ENCODE measurements at places on chromosomes 3 and 15.

DNA sequence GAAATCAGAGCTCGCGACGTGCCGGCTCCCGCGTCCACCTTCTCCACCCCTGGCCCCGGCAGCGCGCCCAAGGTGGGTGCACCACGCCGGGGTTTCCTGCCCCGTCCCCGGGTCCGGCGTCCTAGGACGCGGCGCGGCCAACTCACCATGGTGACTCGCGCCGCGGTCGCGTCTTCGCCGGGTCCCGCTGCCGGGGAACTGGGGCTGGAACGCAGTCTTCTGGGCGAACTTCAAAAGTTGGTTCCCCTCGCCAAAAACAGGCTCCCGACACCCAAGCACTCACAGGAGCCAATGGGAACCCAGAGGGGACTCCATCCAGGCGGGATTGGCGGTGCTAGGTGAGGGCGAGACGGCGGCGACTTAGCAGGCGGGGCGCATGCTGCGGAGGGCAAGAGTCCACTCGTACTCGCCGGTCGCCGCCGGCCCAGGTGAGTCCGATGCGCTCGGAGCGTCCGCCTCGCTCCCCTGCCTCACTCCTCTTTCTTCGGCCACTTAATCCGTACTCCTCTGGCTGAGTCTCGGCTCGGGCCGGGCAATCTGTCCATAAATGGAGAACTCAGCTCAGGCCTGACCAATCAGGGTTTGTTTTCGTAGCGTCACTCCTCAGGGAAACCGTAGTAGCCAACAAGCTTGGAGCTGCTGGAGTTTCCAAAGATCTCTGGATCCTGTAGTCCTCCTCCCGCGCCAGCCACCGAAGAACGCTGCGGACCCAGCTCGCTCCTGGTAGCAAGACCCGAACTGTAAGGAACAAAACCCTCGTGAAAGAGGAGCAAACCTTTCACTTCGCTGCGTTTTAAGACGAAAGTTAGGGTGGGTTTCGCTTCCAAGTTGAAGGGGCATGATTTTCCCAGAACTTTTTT is at the start of gene MYO1E:
TSS of gene MYO1E (minus strand) at position 520 of the 860 bp plus-strand sequence. CDS start at position 149, 371 bp downstream.
- DNase-seq, result peak; percentile 96

GRCh38 chr15:52745326-52746161 is 44.6 kb downstream of the ONECUT1 start:
- no peak for DNase-seq

DNA sequence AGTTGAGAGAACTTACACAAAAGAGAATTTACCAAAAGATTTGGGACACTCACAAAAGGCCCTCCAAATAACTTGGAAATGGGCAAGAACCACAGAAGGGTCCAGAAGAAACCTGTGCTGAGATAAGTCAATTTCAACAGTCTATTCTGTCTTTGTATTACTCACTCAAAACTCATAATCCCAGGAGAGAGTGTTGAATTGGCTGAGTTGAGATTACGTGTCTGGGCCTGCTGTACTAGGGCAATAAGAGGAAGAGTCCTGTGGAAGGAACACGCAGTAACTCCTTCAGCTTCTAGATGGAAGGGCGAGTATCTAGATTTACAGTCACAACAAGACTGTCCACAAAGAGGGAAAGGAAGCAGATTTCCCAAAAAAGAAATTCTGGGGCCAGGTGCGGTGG is 42.5 kb upstream of the DYNC1LI1 start:
- DNase-seq, result peak; percentile 3

- DNase-seq, result peak; percentile 69
Measured at GRCh38 chr3:45923755-45924154, 19.5 kb upstream of the CXCR6 start.

DNA sequence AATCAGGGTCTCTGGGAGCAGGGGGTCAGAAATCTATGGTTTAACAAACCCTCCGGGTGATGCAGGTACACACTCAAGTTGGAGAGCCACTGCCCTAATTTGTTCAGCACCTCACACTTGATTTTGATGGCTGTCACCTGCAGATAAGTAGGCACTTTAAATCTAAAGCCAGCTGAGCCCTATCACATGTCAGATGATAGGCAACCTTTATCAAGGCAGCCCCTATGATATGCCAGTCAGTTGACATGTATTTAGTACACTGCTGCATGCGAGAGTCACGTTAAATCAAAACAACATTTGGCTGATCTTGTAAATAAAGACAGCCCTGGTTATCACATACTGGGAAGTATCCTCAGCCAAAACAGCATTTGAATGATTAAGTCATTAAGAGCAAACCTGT is 104.4 kb upstream of the MCTP2 start:
- DNase-seq, result no peak

DNA sequence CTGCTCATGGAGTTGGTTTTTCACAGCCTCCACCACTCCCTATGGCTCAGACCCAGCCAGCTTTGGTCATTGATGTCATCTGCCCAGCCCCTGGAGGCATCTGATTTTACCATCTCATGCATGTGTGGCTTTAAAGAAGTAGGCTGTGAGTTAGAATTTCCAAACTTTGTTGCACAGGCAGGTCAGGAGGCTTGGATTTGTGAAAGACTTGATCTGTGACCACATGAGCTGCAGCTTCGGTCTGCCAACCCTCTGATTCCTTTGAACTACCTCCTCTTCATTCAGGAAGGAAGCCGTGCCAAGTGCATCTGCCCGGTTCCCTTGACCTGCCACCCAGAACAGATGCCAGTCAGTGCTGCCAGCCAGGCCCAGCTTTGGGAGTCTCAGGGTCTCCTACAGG is 9.2 kb downstream of the CTXND1 start:
- DNase-seq, result no peak

- DNase-seq, result no peak
Measured at GRCh38 chr3:12369598-12369997, 80.7 kb downstream of the PPARG start.

GRCh38 chr15:65374821-65375401 is 2.9 kb downstream of the IGDCC3 start:
- DNase-seq, result peak; percentile 67

DNA sequence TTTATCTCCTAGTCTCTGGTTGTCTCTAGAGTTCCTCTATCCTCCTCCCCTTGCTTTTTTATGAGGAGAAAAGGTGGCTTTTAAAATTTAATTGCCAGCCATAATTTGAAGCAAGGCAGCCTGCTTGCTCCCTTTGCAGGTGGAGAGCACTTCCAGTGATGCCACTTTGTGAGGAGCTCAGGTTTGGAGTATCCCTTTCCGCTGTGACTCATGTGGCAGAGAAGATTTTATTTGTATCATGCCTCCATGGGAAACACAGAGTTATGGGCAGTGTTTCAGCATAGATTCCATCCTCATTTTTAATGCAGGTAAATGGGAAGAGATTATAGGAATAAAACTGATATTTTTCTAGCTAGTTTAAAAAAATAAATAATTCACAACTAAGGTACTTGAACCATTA is 7.0 kb downstream of the PPM1L start:
- DNase-seq, result no peak

DNA sequence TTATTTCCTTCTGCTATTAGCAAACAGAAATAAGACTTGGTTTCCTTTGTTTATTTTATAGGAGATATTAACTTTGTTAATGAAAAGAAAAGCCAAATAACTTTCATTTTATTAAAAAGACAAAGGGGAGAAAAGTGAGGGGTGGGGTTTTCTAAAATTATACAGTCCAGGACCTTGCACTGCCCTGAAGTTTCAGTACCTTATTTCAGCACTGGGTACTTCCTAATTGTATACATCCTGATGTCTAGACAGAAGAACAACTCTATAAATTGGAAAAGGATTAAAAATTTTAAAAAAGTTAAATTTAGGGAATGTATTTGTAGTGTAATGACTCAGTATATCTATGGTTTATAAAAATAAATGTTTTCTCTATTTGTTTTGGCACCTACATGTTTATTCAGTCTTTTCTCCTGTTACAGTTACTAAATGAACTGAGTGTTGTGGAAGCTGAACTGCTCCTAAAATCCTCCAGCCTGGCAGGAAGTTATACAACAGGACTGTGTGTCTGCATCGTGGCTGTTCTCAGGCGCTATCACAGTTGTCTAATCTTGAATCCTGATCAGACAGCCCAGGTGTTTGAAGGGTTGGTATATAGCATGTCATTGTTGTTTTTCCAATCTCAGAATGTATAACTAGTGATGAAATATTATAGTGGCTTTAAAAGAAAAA is 27.6 kb upstream of the P2RY13 start:
- peak; percentile 2 for DNase-seq

DNA sequence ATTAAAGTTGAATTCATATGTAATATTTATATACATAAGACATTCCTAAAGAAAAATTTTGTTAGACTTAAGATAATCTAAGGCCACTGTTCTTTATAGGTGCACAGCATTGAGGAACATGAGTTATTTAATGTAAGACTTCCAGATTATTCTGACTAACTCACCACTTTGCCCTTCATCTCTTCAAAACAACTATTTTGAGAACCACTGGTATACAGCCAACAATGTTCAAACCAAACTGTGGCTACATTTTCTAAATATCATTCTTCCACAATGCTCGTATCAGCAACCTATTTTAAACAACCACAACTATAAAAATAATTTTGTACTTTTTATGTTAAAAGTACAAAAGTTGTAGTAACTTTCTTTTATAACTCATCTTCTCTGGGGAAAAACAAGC is 199.8 kb upstream of the ALCAM start:
- DNase-seq, result peak; percentile 16

- peak; percentile 66 for DNase-seq
Measured at GRCh38 chr3:141335531-141336061, 32.7 kb upstream of the ZBTB38 start.

DNA sequence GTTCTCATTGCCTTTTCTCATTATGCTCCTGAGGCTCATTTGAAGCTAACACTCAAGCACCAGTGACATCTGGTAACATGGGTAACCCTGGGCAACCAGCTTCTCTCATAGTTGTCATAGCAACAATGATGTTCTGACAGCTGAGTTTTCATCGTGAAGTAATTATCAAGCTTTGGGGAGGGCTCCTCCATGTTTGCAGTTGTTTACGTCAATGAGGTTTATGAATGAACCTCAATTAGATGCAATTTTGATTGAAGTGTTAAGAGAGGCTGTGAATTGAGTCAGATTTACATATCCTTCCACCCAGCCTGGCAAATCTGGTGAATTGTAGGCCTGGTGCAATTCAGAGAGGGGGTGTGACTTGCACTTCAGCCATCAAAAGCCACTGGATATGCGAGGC is 119.3 kb upstream of the CHD2 start:
- peak; percentile 14 for DNase-seq

- DNase-seq, result no peak
Measured at GRCh38 chr15:73748730-73749129, 4.4 kb downstream of the INSYN1 start.

GRCh38 chr3:46536758-46537157 is 29.3 kb downstream of the LRRC2 start:
- DNase-seq, result peak; percentile 75

GRCh38 chr3:54819946-54820345 is 107.9 kb downstream of the LRTM1 start:
- DNase-seq, result no peak

DNA sequence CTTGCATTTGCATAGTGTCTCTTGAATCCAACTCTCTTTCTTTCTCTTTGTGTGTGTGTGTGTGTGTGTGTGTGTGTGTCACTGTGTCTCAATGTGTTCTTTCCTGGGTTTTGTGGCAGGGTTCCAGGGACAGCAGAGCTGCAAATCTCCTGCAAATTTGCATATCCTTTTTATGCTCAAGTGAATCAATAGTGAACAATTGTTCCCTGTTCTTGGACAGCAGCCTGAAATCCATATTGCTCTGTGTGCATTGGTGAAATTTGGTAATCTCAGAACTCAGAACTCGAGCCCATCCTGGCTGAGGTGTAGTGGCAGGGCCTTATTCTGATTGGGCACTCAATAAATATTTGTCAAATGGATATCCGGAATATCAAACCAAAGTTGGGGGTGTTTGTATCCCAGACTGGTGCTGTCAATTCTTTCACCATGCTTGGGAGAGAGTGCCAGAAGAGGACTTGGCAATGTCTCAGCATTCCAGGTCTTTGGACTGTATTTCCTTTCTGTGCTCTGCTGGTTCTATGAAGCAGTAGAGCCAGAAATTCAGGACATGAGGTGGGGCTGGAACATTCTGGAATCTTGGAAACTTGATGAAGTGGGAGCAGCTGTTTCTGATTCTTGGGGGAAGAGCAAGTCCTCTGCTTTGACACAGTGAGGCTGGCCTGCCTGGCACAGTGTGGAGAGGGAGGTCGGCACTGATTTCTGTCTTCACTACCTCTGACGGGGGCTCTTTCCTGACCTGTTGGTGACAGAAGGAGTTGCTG is 380.6 kb upstream of the C2CD4B start:
- peak; percentile 77 for DNase-seq

DNA sequence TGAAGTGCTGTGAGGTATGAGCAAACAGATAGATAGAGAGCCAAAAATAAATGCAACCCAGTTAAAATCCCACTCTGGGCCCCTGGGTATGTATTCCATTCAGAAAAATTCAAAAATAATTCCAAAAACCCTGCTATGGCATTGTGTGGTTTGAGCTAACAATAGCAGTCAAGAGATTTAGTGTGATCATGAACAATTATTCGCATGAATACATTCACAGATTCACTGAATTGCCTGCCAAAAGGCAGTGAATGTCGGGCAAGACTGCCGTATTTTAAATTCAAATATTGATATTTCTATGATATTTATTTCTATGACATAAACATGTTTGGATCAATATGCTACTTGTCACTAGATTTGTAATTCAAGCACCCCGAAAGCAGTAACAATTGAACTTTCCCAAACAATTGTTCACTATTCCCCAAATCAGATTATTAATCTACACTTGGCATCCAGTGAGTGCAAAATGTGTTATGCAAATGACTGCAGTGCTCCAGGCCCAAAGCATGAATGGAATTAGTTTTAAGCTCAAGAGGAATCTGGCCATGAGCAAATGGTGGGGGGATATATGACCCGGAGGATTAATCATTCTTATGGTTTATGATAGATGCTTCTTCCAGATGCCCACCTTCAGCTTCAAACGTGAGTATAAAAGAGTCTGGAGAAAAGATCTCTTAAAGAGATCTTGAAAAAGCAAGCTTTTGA is 417.0 kb upstream of the MEIS2 start:
- no peak for DNase-seq

DNA sequence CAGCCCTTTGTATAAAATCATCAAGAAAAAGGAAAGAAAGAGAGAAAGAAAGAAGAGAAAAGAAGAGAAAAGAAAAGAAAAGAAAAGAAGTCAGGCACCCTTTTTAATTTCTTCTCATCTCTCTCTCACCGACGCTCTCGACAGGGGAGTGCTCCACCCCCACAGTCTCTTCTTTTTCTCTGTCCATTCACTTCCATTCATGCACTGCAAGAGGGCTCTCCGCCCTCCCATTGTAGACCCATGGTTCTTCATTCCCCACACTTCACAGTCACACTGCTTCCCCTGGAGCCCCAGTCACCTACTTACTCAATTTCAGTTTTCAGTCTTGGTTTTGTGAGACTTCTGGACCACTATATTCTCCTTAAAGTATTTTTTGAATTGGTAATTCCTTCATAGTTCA is 254.7 kb downstream of the SOX2 start:
- DNase-seq, result no peak

All from LHCN-M2 (cell line).